ENCODE measurements at places on chromosomes 11 and 22.

DNA sequence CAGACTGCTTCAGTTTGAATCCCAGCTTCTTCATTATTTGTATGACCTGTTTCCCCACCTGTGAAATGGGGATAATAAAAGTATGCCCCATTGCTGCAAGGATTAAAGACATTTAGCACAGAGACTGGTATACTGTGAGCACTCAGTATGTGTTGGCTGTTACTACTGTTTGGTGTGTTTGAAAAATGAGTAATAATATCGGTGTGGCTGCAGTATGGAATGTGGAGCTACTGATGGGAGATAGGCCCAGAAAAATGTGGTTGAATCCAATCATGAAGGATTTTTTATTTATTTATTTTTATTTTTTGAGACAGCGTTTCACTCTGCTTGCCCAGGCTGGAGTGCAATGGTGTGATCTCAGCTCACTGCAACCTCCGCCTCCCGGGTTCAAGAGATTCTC, 9.1 kb upstream of the C1QTNF4 start:
- DNase-seq, result no peak

DNA sequence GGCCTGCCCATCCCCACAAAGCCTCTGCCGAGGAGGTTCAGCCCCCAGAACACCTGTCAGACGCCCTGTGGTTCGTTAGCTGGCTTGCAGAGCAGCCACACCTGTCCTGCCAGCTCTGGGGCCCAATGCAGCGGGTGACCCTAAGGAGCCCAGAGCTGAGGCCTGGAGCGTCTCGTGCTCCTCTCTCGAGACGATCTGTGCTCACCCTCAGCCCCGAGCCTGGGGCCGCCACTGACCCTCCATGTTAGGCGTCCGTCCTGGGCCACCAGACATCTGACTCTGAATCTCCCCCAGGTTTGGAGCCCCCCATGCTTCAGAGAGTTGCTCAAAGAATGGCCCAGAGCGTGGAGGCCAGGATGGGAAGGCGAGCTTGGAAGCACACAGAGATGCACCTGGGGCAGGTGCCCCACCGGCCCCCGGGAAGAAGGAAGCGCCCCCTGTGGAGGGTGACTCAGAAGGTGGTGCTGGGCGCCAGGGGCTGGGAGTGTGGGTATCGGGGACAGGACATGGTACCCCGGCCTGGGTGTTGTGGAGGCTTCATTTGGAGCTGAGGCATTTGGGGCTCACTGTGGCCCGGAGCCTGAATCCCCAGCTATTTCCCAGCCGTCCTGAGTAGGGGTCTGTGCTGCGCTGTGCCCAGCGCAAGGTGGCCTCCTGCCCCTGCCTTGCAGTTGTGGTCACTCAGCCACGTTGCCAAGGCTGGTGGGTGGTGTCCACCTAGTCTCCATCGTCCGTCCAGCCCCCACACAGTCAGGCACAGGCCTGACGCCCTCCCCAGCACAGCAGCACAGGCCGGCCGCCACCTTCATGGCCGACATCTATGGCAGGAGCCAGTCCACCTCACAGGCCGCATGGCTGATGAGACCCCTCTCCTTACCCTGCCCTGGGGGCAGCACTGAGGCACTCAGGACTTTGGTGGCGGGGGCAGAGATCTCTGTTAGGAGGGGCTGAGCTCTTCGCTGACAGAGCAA, 36.2 kb downstream of the SBF1 start:
- no peak for DNase-seq

DNA sequence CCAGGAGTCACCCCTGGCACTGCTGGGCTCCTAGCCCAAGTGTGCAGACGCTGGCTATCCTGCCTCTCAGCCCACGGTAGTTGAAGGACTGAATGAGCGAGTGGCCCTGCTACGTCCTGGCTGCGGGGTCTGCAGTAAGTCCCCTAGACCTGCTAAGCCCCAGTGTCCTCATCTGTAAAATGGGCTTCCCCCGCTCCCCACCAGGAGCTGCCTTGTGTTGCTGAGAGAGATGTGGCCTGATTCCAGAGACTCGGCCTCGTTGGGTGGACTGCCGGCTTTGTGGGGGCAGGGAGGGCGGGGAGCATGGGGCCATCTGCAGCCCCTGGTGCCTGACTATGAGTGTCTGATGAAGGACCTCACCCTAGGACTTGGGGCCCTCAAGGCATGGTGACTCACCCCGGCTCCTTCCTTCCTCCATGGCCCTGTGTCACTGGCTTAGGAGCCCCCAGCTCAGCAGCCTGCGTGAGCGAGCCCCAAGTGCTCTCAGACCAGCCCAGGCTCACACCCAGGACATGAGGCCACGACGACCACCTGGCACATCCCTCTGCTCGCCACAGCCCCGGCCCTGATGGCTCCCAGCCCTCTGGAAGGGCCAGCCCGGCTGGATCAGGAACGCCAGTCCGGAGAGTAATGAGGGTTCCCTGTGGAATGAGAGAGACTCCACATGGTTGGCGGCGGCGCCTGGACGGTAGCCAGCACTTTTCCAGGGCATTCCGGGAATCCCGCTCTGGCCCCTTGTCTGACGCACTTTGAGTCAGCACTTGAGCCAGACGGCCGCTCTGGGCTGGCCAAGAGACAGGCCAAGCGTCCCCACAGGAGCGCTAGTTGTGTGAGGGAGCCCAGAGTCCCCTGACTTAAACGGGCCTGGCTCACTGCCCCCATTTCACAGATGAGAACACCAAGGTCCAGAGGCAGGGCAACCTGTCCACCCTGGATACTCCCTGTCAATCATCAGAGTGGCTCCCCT, 50.5 kb upstream of the SHISAL1 start:
- DNase-seq, result no peak

DNA sequence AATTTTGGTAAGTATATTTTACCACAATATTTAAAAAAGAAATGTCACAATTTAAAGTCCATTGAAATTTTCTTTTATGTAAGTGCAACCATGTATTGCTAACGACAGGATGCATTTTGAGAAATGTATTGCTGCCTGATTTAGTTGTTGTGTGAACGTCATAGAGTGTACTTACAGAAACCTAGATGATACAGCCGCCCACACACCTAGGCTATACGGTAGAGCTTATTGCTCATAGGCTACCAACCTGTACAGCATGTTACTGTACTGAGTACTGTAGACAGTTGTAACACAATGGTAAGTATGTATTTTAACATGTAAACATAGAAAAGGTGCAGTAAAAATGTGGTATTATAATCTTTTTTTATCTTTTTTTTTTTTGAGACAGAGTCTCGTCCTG, 48.1 kb downstream of the CBL start:
- DNase-seq, result no peak

GRCh38 chr11:111378861-111379601, at the start of gene POU2AF1:
POU2AF1 (minus strand) TSS chr11:111379275; CDS start chr11:111379177, 98 bp downstream.
- peak; percentile 81 for DNase-seq

DNA sequence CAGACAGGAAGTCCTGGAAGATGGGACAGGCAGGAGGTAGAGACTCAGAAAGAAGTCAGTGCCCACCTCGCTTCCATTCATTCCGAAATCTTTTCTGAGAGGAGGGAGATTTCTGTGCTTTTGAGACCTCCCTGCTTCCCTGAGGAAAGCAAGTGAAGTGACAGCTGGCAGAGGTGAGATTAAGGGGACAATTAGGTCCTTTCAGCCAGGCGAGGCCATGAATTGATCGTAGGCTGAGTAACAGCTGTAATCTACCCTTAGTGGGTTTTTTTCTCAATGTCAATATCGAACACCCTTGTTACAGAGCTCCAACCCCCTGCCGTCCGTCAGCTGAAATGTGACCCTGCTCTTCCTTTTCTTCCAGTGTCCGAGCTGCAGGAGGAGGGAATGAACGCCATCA, 96.0 kb downstream of the PARVA start:
- no peak for DNase-seq

- DNase-seq, result no peak
These were observed 526 bp downstream of the TPST2 start for GRCh38 chr22:26589367-26589844.

DNA sequence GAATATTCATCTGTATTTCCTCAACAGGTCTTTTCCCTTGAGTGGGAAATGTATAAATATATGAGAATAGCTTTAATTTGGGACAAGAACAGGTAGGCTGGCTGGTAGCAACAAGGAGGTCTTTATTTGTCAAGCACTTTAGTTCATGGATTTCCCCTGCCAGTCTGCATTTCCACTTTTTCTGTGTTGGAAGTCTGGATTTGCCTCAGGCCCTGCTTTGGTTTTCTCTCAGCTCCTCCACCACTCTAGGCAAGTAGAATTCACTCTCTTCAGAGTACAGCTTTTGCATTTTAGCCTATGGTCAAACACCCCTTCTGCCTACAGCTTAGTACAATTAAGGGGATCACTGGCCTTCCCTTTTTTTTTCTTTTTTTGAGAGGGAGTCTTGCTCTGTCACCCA, 57.1 kb downstream of the QSER1 start:
- DNase-seq, result no peak

- DNase-seq, result no peak
These were observed 756.6 kb upstream of the API5 start for GRCh38 chr11:42555190-42555589.

- DNase-seq, result no peak
These were observed 19.4 kb upstream of the IL17RA start for GRCh38 chr22:17065433-17065832.

GRCh38 chr11:2762031-2762380, 62.2 kb upstream of the KCNQ1OT1 start:
- DNase-seq, result peak; percentile 0

- DNase-seq, result no peak
These were observed 64.6 kb downstream of the ARHGEF12 start for GRCh38 chr11:120400564-120401364.

GRCh38 chr11:130405428-130405827, 23.0 kb downstream of the ADAMTS8 start:
- no peak for DNase-seq

- DNase-seq, result no peak
These were observed 91.1 kb downstream of the STIM1 start for GRCh38 chr11:3946455-3947017.

DNA sequence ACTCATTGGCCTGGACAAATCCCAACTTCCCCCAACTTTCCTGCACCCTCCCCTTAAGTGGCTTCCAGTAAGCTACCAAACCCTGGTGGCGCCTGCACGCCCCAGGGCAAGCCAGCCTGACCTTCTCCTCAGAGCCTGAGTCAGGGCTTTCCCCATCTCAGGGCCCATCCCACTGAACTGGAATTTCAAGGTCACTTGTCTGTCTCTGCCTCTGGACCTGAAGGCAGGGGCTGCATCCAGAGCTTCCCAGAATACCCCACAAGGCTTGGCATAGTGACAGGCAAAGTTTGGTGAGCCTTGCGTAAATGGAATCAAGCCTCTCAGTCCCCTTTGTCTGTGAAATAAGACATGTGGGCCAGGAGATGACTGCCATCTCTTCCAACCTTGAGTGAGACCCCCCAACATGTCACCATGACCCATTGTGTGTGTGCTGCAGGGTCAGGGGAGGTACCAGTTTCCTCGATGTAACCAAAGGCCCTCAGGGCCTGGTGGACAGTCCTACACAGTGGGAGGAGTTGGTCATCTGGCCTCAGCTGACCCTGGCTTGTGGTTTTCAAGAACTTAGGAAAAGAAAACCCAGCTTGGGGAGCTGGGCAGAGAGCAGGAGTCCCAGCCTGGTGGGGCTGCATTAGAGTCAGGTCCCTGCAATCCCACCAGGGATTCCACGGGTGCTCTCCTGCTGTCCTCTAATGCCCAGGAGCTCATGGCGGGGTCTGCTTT, 8.9 kb downstream of the ALX4 start:
- no peak for DNase-seq

GRCh38 chr11:501001-501682, 5.9 kb downstream of the RNH1 start:
- DNase-seq, result no peak

DNA sequence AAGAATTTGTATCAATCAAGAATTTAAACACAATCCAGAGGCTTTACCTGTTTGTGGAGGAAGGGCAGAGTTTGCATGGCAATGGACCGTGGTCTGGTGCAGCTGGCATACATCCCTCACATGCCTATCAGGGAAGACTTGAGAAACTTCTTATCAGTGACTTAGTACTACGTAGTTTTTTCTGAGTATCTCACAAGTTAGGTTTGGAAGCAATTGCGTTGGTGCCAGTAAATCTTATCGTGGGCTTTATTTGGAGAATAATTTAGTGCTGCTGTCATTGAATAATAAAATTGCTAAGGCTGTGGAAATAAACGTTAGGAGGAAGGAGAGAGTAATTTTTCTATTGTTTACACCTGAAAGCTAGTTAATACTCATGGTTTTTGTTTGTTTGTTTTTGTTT, 72.3 kb downstream of the PRMT3 start:
- DNase-seq, result no peak

DNA sequence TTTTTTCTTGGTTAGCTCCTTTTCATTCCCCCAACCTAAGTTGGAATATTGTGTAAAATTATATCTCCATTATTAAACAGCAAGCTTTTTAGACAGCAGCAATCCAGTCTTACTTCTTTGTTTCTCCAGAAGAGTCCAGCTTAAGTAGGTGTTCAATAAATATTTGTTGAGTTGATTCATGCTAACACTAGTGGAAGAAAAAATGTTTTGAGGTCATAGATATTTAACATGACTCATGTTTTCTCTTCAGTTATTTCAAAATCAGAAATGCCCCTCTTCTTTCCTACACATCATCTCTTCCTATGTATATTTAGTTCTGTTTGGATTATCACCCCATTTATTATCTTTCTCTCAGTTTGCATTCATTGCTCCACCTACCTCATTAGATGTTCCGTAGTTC, 20.3 kb downstream of the CCDC83 start:
- no peak for DNase-seq

DNA sequence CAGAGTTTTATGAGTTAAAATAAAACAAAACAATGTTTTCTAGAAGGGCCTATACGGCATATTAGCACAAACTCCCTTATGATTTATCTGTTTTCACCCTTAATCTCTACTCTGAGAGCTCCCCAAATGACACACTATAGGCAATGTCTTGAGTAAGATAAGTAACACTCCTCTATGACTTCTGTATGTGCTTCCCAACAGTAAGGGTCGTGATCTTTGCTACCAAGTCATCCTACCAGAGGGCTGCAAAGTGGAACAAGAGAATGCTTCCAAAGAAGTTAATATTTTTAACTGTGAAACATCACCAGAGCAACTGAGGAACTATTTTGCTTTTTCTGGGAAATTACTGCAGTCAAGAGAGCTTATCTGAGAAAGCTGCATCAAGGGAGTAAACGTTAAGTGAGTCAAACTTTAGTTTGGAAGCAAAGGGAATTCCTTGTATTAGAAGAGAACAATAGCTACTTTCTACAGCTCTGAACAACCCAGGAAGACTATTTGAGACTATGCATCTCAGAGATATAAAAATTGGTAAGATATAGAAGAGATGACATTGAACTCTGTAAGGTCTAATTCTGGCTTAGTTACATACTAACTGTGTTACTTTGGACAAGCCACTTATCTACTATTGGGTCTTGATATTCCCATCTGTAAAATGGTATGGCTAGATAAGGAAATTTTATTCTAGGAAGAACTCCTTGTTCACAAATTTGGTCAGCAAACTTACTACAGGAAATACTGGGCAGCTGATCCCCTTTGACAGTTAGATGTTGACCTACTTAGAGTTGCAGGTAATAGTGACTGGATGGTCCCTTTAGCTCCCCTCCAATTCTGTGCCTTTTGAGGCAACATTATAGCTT, 43.7 kb upstream of the CCDC34 start:
- no peak for DNase-seq

- no peak for DNase-seq
These were observed 1518.9 kb upstream of the TENM4 start for GRCh38 chr11:80959751-80960150.
